SK-N-SH (cell line): ENCODE measurements at places on chromosomes 1 and 21. TPM values are rescaled to one million over a fixed set of nuclear protein-coding genes. Genes with fewer than 3 reads are reported as not detected.

GRCh38 chr1:7379441-7379971 is 391.6 kb upstream of the VAMP3 start:
- H3K4me1 ChIP-seq, result no peaks in the 10 kb centered on the region; the same call in 1 of the 2 replicates
- H3K36me3 ChIP-seq, result no peaks in the 10 kb centered on the region
- no peak overlapping the region for H3K4me3 ChIP-seq
- no peaks in the 10 kb centered on the region for H3K27me3 ChIP-seq
- H3K27ac ChIP-seq, result peak overlapping the region; percentile 68

GRCh38 chr1:235326719-235327558 is 1.0 kb downstream of the ARID4B start:
- H3K4me3 ChIP-seq, result peak overlapping the region; percentile 86
- H3K36me3 ChIP-seq, result peaks cover 16% of the 10 kb centered on the region
- H3K27me3 ChIP-seq, result no peaks in the 10 kb centered on the region
- DNase-seq, result peak; percentile 70
- H3K4me1 ChIP-seq, result peaks cover 28% of the 10 kb centered on the region

GRCh38 chr1:174157157-174157806 is 2.0 kb upstream of the RABGAP1L start:
- H3K36me3 ChIP-seq, result no peaks in the 10 kb centered on the region
- H3K4me3 ChIP-seq, result no peak overlapping the region
- no peak overlapping the region for H3K27ac ChIP-seq
- DNase-seq, result no peak
- H3K4me1 ChIP-seq, result no peaks in the 10 kb centered on the region

DNA sequence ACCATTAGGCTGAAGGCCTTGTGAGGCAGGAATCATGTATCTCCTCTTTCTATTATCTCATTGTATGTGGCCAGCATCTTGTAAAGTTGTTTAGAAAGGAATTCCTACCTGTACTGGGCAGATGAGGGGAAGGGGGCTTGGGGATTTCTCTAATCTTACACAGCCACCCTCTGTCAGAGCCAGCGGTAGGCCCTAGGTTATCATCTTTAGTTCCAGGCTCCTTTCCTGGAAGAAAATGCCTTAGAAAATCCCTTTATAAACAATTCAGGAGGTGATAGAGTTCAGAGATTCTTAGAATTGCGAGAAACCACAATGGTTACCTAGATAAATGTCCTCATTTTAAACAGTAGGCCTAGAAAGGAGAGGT is 35.2 kb downstream of the DPT start:
- no peaks in the 10 kb centered on the region for H3K27me3 ChIP-seq
- H3K36me3 ChIP-seq, result no peaks in the 10 kb centered on the region
- H3K27ac ChIP-seq, result peak overlapping the region; percentile 62; the same call in 1 of the 2 replicates
- DNase-seq, result no peak

GRCh38 chr1:91596474-91596873 is 95.8 kb downstream of the CDC7 start:
- H3K27me3 ChIP-seq, result peaks cover 37% of the 10 kb centered on the region
- H3K27ac ChIP-seq, result no peak overlapping the region
- no peaks in the 10 kb centered on the region for H3K4me1 ChIP-seq
- H3K36me3 ChIP-seq, result no peaks in the 10 kb centered on the region

GRCh38 chr1:234675572-234675971 is 65.6 kb upstream of the IRF2BP2 start:
- H3K36me3 ChIP-seq, result no peaks in the 10 kb centered on the region
- no peaks in the 10 kb centered on the region for H3K4me1 ChIP-seq
- DNase-seq, result no peak

DNA sequence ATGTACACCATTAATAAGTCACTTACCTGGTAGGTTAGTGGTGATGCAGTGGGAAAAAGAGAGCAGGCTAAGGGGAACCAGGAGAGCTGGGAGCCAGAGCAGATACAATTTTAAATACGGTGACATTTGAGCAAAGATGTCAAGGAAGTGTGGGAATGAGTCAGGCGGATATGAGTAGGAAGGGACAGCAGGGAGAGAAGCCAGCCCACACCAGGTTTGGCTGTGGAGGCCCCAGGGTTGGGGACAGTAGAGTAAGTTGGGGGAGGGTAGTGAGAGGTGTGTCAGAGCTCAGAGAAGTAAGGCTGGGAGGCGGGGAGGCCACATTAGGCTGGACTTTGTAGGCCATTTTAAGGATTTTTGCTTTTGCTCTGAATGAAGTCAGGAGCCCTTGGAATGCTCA is 482.0 kb downstream of the DISC1 start:
- H3K4me3 ChIP-seq, result no peak overlapping the region
- H3K27me3 ChIP-seq, result no peaks in the 10 kb centered on the region
- H3K27ac ChIP-seq, result no peak overlapping the region
- no peaks in the 10 kb centered on the region for H3K36me3 ChIP-seq
- no peak for DNase-seq

- no peaks in the 10 kb centered on the region for H3K4me1 ChIP-seq
- no peak for DNase-seq
- H3K4me3 ChIP-seq, result no peak overlapping the region
- peaks cover 5% of the 10 kb centered on the region; the same call in 1 of the 2 replicates for H3K27me3 ChIP-seq
- no peaks in the 10 kb centered on the region for H3K36me3 ChIP-seq
Measured at GRCh38 chr1:86419277-86419903, 4.6 kb upstream of the CLCA2 start.

DNA sequence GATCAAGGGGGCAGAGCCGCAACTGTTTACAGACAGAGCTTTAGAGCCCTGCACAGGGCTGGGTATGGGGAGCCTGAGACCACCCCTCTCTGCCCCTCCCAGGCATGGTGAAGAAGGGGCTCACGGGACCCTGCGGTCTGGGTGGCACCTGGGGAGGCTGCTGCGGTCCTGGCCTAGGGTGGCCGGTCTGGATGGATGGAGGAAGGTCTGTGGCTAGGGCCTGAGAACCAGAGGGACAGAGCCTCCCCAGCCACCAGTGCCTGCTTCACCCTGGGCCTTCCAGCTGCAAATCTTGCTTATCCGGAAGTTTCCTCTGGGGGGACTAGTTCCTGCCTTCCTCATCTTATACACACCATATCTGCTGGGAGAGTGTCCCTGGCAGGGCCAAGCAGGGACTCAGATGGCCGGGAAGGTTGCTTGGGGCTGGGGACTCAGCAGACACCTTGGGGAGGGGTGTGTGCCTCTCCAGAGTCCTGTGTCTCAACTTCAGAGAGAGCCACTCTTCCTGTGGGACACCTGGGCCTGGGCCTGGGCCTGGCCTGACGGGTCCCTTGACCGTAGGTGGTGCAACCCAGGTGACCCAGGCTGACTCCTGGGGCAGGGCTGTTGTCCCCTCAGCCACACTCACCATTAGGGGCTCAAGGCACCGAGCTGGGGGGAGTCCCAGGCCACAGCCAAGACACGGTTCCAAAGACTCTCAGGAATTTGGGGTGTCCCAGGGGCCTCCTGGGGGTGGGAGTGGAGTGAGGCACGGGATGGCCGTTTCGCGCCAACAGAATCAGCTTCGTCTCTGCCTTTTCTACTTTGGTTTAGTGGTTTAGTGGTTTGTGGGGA is 52.0 kb upstream of the ACTRT2 start:
- H3K27me3 ChIP-seq, result no peaks in the 10 kb centered on the region
- H3K27ac ChIP-seq, result no peak overlapping the region
- no peaks in the 10 kb centered on the region for H3K36me3 ChIP-seq
- no peak for DNase-seq
- no peak overlapping the region for H3K4me3 ChIP-seq

DNA sequence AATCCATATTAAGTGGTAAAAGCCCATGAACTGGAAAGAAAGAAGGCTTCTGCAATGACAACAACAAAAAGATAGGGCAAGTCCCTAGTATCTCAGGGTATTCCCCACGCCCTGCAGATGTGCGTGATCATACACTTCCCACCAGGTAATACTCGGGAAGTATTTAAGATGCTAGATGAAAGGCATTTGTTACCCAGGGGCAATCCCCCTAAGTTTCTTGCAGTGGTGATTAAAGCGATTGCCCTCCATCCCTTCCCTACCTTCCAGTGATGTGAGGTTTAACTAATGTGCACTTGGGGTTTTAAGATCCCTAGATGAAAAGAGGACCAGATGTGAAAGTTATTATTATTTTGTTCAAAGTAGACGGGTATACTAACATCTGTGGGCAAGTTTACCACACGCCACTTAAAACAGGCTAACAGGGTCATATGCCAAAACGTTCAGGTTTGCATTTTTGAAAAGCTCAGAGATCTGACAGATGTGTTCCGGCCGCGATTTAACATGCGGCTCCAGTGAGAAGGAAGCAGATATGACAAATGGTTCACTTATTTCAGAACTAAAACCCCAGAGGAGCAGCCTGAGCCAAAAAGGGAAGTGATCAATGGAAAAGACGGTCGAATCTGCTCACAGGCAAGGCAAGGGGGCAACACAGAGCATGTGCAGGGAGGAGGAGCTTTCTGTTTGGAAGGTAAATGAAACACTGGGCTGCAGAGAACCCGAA is 17.4 kb downstream of the TIAM1 start:
- H3K4me3 ChIP-seq, result no peak overlapping the region
- no peaks in the 10 kb centered on the region for H3K36me3 ChIP-seq
- no peaks in the 10 kb centered on the region for H3K27me3 ChIP-seq
- H3K27ac ChIP-seq, result no peak overlapping the region
- H3K4me1 ChIP-seq, result no peaks in the 10 kb centered on the region
- no peak for DNase-seq

- no peak overlapping the region for H3K27ac ChIP-seq
- no peaks in the 10 kb centered on the region for H3K27me3 ChIP-seq
- no peak for DNase-seq
- peaks cover 7% of the 10 kb centered on the region for H3K4me1 ChIP-seq
- no peak overlapping the region for H3K4me3 ChIP-seq
Measured at GRCh38 chr1:17857996-17858395, 102.9 kb downstream of the ACTL8 start.

- no peak overlapping the region for H3K4me3 ChIP-seq
- no peaks in the 10 kb centered on the region for H3K36me3 ChIP-seq
- no peak overlapping the region for H3K27ac ChIP-seq
- no peaks in the 10 kb centered on the region for H3K27me3 ChIP-seq
- no peaks in the 10 kb centered on the region for H3K4me1 ChIP-seq
- DNase-seq, result no peak
Measured at GRCh38 chr1:7509598-7509997, 261.5 kb upstream of the VAMP3 start.

DNA sequence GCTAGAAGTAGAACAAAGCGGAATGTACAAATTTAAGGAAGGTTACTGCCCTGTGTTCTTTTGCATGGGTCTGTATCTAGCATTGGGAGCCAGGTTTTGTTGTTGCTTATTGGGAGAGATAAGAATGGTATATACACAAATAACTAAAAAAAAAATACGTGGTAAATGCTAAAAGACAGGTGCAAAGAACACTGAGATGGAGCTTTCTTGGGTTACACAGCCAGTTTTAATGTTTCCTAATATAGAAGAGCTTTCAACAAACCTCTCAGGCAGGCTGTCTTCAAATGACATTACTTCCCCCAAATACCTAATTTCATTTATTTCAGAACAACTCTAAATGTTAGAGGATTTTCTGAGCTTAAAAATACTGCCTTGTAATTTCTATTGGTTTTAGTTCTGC is 1.4 kb upstream of the MDM4 start:
- no peaks in the 10 kb centered on the region for H3K27me3 ChIP-seq
- H3K4me1 ChIP-seq, result 0 out of 2 replicates have a peak, but pooled peaks cover 4% of the 10 kb centered on the region
- H3K27ac ChIP-seq, result no peak overlapping the region
- DNase-seq, result no peak
- peaks cover 12% of the 10 kb centered on the region for H3K36me3 ChIP-seq

DNA sequence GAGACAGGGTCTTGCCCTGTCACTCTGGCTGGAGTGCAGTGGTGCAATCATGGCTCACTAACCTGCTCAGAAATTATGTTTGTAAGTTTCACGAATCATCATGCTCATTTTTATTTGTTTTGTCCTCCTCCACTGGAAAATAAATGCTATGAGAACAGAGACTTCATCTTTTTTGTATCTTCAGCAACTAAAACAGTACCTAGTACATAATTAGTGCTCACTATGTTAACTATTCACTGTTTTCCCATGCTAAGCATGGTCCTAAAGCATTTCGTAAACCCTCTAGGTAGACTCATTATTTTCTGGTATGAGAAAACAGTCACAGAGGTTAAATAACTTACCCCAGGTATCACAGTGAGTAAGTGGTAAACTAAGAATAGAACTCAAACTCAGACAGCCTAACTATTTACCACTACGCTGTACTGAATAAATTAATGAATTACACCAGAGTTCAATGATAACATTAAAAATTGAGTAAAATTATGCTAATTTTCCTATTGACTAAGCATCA is 118.4 kb downstream of the RERE start:
- H3K4me3 ChIP-seq, result no peak overlapping the region
- H3K27ac ChIP-seq, result no peak overlapping the region
- no peaks in the 10 kb centered on the region for H3K27me3 ChIP-seq
- DNase-seq, result no peak
- H3K4me1 ChIP-seq, result peaks cover 5% of the 10 kb centered on the region; the same call in 1 of the 2 replicates

GRCh38 chr1:58654322-58654721 is 45.5 kb downstream of the MYSM1 start:
- H3K4me1 ChIP-seq, result no peaks in the 10 kb centered on the region; the same call in none of the 2 replicates
- no peak overlapping the region for H3K4me3 ChIP-seq
- DNase-seq, result no peak
- H3K27me3 ChIP-seq, result no peaks in the 10 kb centered on the region

- H3K27me3 ChIP-seq, result no peaks in the 10 kb centered on the region
- H3K36me3 ChIP-seq, result no peaks in the 10 kb centered on the region
- H3K27ac ChIP-seq, result no peak overlapping the region
- no peak overlapping the region for H3K4me3 ChIP-seq
- DNase-seq, result no peak
Measured at GRCh38 chr1:59243550-59243949, 53.3 kb upstream of the FGGY start.

- H3K27me3 ChIP-seq, result no peaks in the 10 kb centered on the region
- H3K4me1 ChIP-seq, result no peaks in the 10 kb centered on the region
- no peak overlapping the region for H3K27ac ChIP-seq
- DNase-seq, result no peak
- H3K36me3 ChIP-seq, result no peaks in the 10 kb centered on the region
- no peak overlapping the region for H3K4me3 ChIP-seq
Measured at GRCh38 chr1:88302843-88303486, 381.1 kb upstream of the PKN2 start.

Gene C1orf52
- polyA plus RNA-seq, result 23.4 and 24.3 TPM in 2 replicates

Gene MROH7
- polyA plus RNA-seq, result 0.51 and 0.52 TPM in 2 replicates

Gene S100A12
- polyA plus RNA-seq, result not detected in 2 replicates

Gene ZSWIM5
- polyA plus RNA-seq, result 0.07 and 0.21 TPM in 2 replicates

Gene SLC41A1
- polyA plus RNA-seq, result 18.3 and 25.1 TPM in 2 replicates

Gene KRTAP10-10
- not detected in 2 replicates for polyA plus RNA-seq

Gene GJC2
- 0.92 and 0.97 TPM in 2 replicates for polyA plus RNA-seq

Gene FAM72B
- polyA plus RNA-seq, result 5.1 and 6.0 TPM in 2 replicates
